ENCODE measurements at places on chromosomes 11 and 22. TPM values are rescaled to one million over a fixed set of nuclear protein-coding genes. Genes with fewer than 3 reads are reported as not detected.

DNA sequence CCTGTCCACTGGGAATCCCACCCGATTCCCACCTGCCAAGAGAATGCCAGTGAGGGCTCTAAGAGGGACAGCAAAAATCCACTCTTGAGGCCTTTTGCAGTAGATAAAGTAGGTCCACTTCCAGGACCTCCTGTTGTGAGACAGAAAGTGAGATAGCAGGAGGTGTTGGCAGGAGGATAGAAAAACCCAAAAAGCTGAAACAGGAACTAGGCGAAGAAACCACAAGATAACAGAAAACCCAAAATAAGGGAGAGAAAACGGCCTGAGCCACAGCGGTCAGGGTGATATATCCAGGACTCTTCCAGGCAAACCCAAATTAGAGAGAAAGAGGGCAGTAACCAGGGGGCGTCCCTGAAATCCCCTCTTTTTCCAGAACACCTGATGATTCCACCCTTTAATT lies 79.7 kb upstream of the LINC01488 start:
- peak overlapping the region; percentile 61 for H3K27ac ChIP-seq
- no peak for DNase-seq
- no peaks in the 10 kb centered on the region for H3K4me1 ChIP-seq
- H3K4me3 ChIP-seq: no peak overlapping the region
- no peaks in the 10 kb centered on the region for H3K36me3 ChIP-seq

- no peak overlapping the region for H3K4me3 ChIP-seq
- peaks cover 3% of the 10 kb centered on the region for H3K27me3 ChIP-seq
- no peaks in the 10 kb centered on the region for H3K4me1 ChIP-seq
- H3K27ac ChIP-seq: no peak overlapping the region
- no peaks in the 10 kb centered on the region for H3K36me3 ChIP-seq
Observed at GRCh38 chr11:70068950-70069349, 9.2 kb upstream of the ANO1 start.

Gene ENTHD1
- 0.35 TPM for total RNA-seq

DNA sequence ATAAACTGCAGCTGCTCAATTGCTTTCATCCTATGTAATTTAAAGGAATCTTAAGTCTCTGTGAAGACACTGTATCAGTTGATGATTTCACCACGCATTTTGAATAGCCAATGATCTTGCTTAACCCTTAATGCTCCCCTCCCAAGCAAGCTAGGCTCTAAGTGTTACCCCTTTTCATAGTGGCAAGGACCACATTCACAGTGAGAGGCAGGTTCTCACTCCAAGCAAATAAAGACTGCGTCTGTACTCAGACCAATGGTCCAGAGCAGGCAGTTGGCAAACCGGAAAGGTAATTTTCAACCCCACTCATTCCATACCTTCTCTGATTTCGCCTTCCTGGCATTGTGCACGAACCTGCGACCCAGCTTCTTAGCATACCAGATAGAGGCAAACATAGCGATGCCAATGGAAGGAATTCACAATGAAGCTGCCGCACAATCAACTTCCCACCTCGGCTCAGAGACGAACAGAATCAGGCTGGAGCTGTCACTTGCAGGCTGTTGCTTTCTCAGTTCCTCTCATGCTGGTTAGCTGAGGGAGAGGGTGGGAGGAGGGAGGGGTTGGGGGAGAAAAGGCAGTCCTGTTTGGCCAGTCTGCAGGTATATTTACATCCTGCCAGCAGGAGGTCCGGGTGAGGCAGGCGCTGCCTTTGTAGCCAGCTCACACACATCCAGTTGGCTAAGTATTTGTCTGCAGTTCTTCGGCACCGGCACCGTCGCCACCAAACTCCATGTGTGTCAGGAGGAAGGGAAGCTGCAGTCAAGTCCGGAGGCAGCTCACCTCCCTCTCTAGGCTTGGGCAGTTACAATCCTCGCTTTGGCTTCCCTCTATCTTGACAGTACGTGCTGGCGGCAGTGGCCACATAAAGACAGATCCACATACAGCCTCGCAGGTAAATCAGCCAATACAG lies 1151.2 kb upstream of the CCDC90B start:
- no peaks in the 10 kb centered on the region for H3K27me3 ChIP-seq
- H3K36me3 ChIP-seq: no peaks in the 10 kb centered on the region
- DNase-seq: no peak

Gene FAR1
- 44.9 TPM for total RNA-seq
